ENCODE measurements at places on chromosomes 4 and X.

DNA sequence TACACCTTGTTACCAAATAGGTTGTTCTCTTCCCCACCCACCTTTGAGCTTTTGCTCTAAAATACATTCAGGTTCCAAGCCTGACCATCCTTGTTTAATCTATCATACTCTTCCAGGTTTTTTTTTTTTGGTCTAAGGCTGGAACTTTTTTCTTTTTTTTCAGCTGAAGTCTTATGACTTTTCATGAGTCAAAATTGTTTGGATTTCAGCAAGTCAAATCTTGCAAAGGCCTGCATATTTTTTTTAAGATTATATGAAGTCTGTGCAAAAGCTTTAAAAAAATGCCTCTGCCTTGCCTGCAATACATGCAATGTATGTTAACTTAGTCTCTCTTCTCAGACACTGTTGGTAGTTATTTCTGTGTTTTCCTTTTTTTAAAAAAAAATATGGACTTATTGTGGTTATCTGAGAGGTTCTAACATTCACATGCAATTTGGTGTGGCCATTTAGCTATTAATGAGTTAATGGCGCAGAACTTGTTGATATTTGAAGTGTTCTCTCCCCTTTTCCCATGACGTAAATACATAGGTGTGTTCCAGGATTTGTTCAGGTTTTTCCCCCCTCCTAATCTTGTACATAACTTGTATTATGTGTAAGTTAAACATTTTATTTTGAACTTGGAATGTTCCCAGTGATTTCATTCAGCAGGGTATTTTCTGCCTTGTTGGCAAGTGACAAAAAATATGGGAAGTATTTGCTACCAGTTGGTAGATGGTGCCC, 58.7 kb downstream of the CCKAR start:
- no peak for DNase-seq

- DNase-seq = no peak
Observed at GRCh38 chrX:44352758-44353157, 9.3 kb upstream of the EFHC2 start.

DNA sequence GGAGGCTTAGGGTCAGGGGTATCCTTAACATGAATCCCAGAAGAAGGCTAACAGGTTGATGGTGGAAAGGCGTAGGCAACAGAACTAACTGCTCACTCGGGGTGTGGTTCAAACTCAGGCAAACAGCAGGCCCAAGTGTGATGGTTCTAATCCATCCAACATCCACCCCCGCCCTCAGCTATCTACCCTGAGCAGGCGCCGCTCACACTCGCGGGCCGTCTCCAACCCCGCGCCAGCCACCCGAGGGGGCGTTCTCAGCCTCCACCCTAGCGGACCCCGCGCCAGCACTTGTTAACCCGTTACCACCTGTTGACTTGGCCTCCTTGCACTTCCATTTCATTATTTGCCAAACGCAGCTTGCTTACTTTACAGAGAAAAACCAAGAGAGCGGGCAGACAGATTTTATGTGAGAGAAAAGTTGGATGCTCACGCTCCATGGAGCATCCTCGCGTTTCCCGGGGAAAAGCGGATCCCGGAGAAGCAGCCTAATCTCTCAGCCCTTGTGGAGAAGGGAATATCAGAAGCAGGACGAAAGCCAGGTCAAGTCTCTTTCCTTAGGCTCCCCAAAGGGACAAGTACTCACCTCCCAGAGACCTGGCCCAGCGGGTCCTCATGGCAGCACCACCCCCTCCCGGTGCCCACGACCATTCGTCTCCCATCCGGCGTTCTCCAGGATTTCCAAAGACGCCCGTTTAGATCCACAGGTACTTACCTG, 773 bp downstream of the SNCA start:
- no peak for DNase-seq

DNA sequence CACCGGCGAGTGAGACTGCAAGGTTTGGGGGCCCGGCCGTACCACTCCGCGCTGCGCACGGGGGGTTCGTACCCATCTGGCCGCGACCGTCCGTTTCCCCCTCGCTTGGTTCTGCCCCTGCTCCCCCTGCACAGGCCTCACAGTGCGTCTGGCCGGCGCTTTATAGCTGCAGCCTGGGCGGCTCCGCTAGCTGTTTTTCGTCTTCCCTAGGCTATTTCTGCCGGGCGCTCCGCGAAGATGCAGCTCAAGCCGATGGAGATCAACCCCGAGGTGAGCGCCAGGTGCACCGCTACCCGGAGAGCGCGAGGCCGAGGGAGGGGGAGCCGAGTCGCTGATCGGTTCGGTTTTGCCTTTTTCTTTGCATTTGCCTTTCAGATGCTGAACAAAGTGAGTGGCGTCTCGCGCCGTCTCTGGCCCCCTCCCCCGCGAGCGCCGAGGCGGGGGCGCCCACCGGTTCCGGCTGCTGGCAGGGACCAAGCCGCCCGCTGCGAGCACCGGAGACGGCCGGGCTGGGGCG, at the start of gene UCHL1:
Gene UCHL1 (plus strand): TSS at position 189 of the 517 bp plus-strand sequence. CDS start 49 bp downstream, at position 238.
- DNase-seq = peak; percentile 21

GRCh38 chrX:11899091-11899490, 141.1 kb downstream of the MSL3 start:
- peak; percentile 88 for DNase-seq

GRCh38 chrX:146602246-146602645, 207.3 kb upstream of the CXorf51B start:
- peak; percentile 3 for DNase-seq

- no peak for DNase-seq
Observed at GRCh38 chr4:127364397-127364796, 268.4 kb upstream of the INTU start.

DNA sequence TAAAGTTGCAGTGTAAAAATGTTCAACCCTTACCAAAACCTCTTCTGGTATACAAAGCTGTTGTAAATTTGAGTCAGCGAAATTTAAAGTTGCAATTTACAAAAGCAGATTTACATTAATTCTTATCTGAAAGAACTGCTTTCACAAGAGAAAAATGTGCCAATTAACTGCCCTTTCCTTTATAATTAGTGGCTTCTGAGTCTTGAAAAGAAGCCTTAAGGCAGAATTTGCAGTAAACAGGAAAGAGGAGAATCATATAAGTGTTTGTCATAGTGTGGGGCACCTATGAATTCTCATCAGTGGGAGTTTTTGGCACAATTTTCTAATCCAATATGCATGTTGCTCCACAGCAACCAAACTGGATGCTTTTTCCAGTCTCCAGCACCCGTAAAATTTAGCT, 125.3 kb upstream of the GABRG1 start:
- peak; percentile 1 for DNase-seq

DNA sequence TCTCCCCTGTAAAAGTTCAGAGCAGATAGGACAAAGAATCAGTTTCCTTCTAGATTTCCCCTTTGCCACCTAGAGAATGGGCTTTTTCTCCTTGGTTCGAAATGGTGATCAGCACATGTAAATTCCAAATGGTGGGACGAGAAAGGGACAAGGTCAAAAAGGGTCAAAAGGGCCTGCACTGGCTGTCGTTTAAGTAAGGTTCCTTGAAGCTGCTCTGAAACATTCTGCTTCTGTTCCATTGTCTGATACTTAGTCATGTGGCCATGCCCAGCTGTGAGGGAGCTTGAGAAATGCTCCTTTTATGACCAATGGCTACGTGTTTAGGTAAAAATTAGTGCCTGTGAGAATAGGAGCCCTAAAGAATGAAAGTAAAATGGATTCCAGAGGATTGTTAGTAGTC, 165.9 kb upstream of the CENPE start:
- no peak for DNase-seq

GRCh38 chr4:122346036-122346435, 32.8 kb upstream of the ADAD1 start:
- no peak for DNase-seq

- DNase-seq = no peak
Observed at GRCh38 chr4:29636961-29637360, 1083.2 kb upstream of the PCDH7 start.

DNA sequence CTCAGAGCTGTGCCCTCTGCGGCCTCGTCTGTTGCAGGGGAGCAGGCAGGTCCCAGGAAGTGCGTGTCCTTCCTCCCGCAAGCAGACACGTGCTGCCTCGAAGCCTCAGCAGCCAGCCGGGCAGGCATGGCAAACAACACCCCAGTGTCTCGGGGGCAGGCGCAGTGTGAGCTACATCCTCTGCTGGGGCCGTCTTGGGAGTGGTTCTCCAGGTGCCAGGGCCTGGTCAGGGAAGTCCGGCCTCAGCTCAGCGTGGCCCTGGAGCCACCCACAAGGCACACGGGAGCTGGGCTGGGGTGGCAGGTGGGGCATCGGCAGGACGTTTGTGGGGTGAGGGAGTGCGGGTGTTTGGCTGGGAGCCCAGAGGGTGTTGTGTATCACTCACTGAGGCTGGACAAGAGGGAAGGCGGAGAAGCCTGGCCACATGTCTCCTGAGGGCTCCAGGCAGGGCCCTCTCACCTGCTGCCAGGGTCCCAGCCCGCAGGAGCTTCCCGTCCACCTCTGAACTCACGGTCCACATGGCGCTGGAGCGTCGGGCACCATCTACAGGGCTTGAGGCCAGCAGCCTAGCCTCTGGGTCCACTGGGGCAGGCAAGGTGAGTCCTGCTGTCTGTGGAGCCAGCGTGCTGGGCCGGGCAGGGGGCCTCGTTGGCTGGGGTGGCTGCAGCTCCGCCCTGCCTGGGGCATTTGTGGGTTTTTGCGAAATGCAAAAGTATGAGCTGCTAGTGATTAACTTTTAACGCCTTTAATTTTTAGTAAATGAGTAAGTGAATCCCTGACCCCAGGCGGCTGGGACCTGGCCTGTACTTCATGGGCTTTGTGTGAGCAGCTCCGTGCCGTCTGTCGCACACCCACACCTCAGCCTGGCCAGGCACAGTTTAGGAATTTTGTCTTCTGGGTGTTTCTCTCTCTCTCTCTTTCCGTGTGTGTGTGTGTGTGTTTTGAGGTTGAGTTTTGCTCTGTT, 17.3 kb upstream of the UVSSA start:
- peak; percentile 98 for DNase-seq

DNA sequence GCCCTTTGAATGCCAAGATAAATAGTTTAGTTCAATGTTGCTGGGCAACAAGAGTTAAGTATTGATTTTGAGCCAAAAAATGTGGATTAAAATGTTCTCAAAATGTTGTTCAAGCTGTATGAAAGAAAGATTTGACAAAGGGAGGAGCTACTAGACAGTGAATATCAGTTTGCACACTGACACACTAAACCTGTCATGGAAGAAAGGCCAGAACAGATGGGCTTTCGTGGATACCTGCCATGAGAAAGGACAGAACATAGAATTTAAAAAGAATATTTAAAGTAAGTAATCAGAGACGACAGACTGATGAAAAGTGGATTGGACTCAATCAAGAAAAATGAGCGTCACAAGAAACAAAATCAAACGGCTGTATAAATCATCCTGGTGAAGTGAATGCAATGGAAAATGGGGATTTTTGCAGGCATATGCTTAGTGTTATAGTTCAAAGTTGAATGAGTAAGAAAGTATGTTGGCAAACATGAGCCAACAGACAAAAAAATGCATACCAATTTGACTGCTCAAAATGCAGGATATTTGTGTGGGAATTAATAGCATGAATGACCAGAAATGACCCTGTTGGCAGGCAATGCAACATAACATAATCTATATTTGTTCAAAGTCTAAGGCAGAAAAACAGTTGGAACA, 7.4 kb downstream of the PCDH18 start:
- DNase-seq = no peak

- peak; percentile 35 for DNase-seq
Observed at GRCh38 chrX:9182041-9182440, 148.1 kb upstream of the FAM9B start.

GRCh38 chrX:14351611-14352303, 177.6 kb upstream of the GLRA2 start:
- DNase-seq = no peak

GRCh38 chrX:46754586-46755061, 4.3 kb downstream of the SLC9A7 start:
- DNase-seq = no peak

DNA sequence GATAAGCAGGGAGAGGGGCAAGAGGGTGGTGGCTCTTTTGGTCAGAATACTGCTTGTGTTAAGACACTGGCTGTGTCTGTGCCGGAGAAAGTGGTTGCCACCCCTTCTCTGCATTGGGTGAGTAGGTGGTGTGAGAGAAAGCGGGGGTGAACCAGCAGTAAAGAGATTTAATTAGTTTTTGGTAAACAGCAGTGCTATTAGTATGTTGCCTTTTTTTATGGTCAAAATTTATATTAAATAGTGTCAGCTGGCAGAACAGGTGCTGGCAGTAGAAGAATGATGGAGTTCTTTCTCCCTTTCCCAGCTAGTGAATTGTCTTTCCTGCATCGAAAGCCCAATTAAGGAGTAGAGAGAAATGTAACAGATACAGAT, 181.6 kb downstream of the LARP7 start:
- peak; percentile 13 for DNase-seq

- DNase-seq = no peak
Observed at GRCh38 chrX:19121466-19121865, 802 bp downstream of the ADGRG2 start.

DNA sequence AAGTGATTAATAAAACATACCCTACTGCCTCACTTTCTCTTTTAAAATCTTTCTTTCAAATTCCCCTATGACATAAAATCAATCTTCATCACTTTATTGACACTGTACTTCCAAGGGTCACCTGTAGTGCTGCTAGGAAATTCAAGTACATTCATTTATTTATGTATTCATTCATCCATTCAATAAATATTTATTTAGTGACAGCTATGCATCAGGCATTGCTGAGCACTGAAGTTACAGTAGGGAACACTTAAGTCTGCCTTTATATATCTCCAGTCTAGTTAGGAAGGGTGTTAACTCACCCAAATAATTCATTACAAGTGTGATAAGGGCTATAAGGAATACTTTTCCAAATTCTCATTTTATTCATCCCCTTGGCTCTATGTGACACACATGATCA, 2.3 kb downstream of the SYTL5 start:
- DNase-seq = no peak

- no peak for DNase-seq
Observed at GRCh38 chr4:165203541-165204461, 3.6 kb upstream of the KLHL2 start.

DNA sequence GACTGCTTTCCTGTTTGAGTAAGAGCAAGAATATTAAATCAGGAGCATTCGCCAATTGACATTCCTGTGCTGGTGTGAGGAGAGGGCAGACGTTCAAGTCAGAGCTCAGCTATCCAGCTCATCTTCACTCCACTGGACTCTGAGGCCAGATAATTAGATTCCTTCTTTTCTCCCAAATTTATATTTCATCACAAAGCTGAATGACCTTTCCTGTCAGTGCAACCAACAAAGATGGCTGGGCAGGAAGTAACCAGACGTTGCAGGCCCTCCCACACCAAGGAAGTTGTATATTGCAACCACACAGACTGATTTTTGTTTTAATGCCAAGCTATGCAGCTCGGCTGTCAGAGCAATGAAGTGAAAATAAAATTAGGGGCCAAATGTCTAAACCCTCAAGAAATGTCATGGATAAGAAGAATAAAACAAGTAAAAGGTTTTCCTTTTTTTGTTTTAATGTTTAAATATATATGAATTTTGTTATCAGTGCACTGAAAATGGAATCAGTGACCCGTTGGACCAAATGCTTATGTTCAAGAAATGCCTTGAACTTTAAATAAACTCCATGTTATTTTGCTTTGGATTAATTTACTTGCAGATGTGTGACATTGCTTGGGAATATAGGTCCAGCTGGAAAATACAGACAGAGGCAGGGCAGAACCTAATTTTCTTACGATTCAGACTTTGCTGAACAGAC, 578.9 kb upstream of the FAT1 start:
- no peak for DNase-seq
